Type B pancreatic cell (in vitro differentiated cells): ENCODE measurements at places on chromosomes 13 and 19. TPM values are rescaled to one million over a fixed set of nuclear protein-coding genes. Genes with fewer than 3 reads are reported as not detected.

RNF225 gene
- 1.0 and 4.0 TPM in 2 replicates for total RNA-seq

DNA sequence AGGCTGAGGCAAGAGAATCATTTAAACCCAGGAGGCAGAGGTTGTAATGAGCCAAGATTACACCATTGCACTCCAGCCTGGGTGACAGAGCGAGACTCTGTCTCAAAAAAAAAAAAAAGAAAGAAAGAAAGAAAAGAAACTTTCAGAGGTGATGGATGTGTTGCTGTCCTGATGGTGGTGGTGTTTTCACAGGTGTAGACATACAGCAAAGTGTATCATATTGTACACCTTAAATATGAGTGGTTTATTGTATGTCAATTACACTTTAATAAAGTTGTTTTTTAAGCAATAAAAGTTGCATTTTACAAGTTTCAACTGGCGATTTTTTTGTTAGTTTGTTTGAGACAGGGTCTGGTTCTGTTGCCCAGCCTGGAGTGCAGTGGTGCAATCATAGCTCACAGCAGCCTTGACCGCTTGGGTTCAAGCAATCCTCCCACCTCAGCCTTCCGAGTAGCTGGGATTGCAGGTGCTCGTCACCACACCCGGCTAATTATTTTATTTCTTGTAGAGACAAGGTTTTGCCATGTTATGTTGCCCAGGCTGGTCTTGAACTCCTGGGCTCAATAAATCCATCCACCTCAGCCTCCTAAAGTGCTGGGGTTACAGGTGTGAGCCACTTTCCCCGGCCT lies 13.5 kb upstream of the INSR start:
- no peak for DNase-seq
- no peaks in the 10 kb centered on the region for H3K4me1 ChIP-seq
- no peak overlapping the region for H3K4me3 ChIP-seq
- H3K27ac ChIP-seq, result no peak overlapping the region
- no peaks in the 10 kb centered on the region for H3K27me3 ChIP-seq
- H3K36me3 ChIP-seq, result no peaks in the 10 kb centered on the region

NAPA gene
- total RNA-seq, result 63.0 and 80.6 TPM in 2 replicates

GRCh38 chr19:16771618-16772017 lies 52.0 kb downstream of the NWD1 start:
- peak; percentile 81 for DNase-seq
- no peak overlapping the region for H3K27ac ChIP-seq
- H3K27me3 ChIP-seq, result peaks cover 23% of the 10 kb centered on the region
- no peaks in the 10 kb centered on the region for H3K36me3 ChIP-seq
- H3K4me1 ChIP-seq, result no peaks in the 10 kb centered on the region
- no peak overlapping the region for H3K4me3 ChIP-seq

DNA sequence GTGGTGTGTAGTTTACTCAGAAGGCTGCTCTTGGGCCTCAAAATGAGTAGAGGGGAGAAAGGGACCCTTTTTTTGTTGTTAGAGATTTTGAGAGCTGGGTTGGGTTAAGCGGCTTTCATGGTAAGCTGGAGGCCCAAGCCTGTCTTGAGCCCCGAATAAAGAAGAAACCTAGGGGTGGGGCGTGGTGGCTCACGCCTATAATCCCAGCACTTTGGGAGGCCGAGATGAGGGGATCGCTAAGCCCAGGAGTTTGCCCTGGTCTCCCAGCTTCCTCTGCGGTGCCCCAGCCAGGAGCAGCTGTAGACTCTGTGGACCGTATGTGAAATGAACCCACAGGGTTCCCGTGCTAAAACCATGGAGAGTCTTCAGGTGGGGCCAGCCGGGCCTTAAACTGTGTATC lies 56.1 kb downstream of the KDM4B start:
- H3K4me3 ChIP-seq, result no peak overlapping the region
- no peaks in the 10 kb centered on the region for H3K36me3 ChIP-seq
- H3K4me1 ChIP-seq, result peaks cover 4% of the 10 kb centered on the region
- no peak overlapping the region for H3K27ac ChIP-seq

ATP8B3 gene
- total RNA-seq, result 0.48 and 1.5 TPM in 2 replicates

GRCh38 chr19:1067341-1067957 lies 482 bp downstream of the ARHGAP45 start:
- no peak for DNase-seq
- peaks cover 53% of the 10 kb centered on the region for H3K27me3 ChIP-seq
- peak overlapping the region; percentile 59 for H3K4me3 ChIP-seq
- peaks cover 5% of the 10 kb centered on the region for H3K4me1 ChIP-seq

DMRTC2 gene
- not detected in 2 replicates for total RNA-seq

GRCh38 chr19:47056411-47056810 lies 8.0 kb upstream of the TMEM160 start:
- H3K36me3 ChIP-seq, result no peaks in the 10 kb centered on the region
- H3K4me3 ChIP-seq, result no peak overlapping the region
- H3K27me3 ChIP-seq, result peaks cover 14% of the 10 kb centered on the region
- peaks cover 13% of the 10 kb centered on the region for H3K4me1 ChIP-seq
- no peak for DNase-seq

DNA sequence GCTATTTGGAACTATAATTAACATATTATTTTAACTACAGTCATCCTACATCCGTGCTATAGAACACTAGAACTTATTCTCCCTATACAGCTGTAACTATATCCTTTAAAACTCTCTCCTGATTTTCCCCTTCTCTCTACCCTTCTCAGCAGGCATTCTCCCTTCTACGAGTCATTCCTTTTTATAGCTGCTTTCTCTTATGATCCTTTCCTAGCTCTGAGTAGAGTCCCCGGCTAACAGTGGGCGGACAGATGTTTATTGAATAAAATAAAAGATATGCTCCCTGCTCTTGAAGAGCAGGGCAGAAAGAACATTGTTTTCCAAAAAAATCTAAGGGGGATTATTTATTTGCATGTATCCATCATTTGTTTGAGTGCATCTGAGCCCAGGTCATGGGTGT lies 246.5 kb upstream of the TMTC4 start:
- H3K27me3 ChIP-seq, result no peaks in the 10 kb centered on the region
- H3K4me3 ChIP-seq, result no peak overlapping the region
- no peaks in the 10 kb centered on the region for H3K36me3 ChIP-seq

DNA sequence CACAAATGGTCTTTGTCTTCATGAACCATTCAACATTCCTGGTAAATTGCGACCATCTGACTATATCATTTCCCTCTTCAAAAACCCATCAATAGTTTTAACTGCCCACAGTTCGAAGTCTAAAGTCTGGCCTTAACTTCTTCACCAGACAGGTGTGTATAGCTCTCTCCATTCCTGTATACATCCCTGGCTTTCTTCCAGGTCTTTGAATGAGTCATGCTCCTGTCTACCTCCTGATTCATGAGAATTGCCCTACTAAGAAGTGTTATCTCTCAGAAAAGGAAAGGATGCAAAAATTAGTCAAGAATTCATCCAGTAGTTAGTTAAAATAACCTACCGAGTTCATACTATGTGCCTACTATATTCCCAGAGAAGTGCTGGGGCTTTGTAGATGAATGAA lies 225.0 kb downstream of the TBC1D4 start:
- H3K27me3 ChIP-seq, result peaks cover 3% of the 10 kb centered on the region
- no peaks in the 10 kb centered on the region for H3K36me3 ChIP-seq
- no peak overlapping the region for H3K27ac ChIP-seq
- no peak overlapping the region for H3K4me3 ChIP-seq
- DNase-seq, result no peak

DNA sequence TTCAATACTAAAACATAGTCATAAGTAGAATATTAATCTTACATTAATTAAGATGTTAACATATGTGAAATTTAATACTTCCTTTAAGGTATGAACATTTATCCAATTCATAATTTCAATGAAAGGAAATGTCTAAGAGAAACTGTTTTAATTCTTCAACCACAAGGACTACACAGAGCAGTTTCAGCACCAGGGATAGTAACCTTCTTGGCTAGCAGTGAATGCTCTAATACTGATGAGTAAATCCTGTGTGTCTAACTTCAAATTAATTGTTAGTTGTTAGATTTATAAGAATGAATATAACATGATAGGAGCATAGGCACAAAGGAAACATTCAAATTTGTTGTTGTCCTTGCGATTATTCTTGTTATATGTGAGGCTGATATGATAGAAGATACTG lies 15.6 kb upstream of the NBEA start:
- H3K36me3 ChIP-seq, result no peaks in the 10 kb centered on the region
- no peak for DNase-seq
- H3K4me3 ChIP-seq, result no peak overlapping the region
- no peaks in the 10 kb centered on the region for H3K4me1 ChIP-seq
- H3K27me3 ChIP-seq, result peaks cover 12% of the 10 kb centered on the region
- H3K27ac ChIP-seq, result no peak overlapping the region

TEX30 gene
- 10.9 and 14.5 TPM in 2 replicates for total RNA-seq

POU2F2 gene
- 0.57 and 1.7 TPM in 2 replicates for total RNA-seq

DNA sequence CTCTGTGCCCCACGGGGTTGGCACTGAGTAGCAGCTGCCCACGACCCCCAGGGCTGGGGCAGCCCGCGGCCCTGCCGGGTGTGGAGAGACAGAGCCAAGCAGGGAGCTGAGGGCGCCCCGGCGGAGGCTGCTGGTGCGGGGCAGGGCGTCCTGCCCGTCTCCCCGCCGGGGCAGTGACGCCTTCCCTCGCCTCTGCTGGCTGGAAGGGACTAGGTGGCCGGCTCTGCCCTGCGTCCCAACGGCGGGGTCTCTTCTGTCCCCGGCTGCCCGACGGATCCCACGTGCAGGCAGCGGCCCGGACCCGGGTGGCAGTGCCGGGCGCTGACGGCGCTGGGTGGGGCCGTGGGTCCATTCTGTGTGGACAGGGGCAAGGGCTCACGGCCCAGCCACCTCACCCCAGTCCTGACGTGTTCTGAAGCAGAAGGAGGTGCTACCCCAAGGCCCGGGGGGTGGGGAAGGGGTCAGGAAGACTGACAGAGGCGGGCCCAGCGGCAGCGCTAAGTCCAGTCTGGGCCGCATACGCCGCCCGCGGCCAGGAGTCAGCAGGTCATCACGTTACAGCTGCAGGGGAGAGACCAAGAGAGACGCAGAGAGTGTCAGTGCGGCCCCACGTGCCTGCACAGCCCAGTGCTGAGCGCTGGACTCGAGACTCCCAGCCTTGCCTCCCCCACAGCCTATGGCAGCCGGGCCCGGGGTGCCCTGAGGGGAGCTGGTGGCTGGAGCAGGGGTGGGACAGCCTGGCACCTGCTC lies 15.1 kb upstream of the PLPP2 start:
- no peak overlapping the region for H3K4me3 ChIP-seq
- no peaks in the 10 kb centered on the region for H3K4me1 ChIP-seq
- H3K27ac ChIP-seq, result no peak overlapping the region
- H3K36me3 ChIP-seq, result peaks cover 7% of the 10 kb centered on the region

DNA sequence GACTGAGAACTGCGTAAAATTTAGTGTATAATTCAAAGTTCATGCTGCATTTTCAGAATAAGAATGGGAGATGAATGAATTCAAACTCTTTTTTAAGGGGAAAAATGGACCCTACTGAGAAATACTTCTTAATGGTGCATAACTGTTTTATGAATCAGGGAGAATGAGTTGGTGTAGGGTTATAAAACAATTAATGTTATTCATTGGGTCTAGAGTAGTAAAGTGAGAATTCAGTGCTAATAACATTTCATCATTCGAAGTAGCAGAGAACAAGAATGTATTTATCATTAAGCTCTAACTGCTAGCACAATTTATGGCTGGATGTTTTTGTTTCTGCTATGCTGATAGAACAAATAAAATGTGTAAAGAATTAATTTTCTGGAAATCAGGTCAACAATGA lies 310.2 kb downstream of the SLITRK5 start:
- no peaks in the 10 kb centered on the region for H3K4me1 ChIP-seq
- H3K4me3 ChIP-seq, result no peak overlapping the region
- no peaks in the 10 kb centered on the region for H3K27me3 ChIP-seq
- H3K36me3 ChIP-seq, result no peaks in the 10 kb centered on the region
- DNase-seq, result no peak
- no peak overlapping the region for H3K27ac ChIP-seq

- peaks cover 7% of the 10 kb centered on the region for H3K4me1 ChIP-seq
- peak overlapping the region; percentile 95 for H3K4me3 ChIP-seq
- H3K27ac ChIP-seq, result peak overlapping the region; percentile 73
- DNase-seq, result no peak
- H3K27me3 ChIP-seq, result peaks cover 59% of the 10 kb centered on the region
- H3K36me3 ChIP-seq, result no peaks in the 10 kb centered on the region
Observed at GRCh38 chr13:28719227-28720055, 671 bp upstream of the SLC46A3 start.

DNA sequence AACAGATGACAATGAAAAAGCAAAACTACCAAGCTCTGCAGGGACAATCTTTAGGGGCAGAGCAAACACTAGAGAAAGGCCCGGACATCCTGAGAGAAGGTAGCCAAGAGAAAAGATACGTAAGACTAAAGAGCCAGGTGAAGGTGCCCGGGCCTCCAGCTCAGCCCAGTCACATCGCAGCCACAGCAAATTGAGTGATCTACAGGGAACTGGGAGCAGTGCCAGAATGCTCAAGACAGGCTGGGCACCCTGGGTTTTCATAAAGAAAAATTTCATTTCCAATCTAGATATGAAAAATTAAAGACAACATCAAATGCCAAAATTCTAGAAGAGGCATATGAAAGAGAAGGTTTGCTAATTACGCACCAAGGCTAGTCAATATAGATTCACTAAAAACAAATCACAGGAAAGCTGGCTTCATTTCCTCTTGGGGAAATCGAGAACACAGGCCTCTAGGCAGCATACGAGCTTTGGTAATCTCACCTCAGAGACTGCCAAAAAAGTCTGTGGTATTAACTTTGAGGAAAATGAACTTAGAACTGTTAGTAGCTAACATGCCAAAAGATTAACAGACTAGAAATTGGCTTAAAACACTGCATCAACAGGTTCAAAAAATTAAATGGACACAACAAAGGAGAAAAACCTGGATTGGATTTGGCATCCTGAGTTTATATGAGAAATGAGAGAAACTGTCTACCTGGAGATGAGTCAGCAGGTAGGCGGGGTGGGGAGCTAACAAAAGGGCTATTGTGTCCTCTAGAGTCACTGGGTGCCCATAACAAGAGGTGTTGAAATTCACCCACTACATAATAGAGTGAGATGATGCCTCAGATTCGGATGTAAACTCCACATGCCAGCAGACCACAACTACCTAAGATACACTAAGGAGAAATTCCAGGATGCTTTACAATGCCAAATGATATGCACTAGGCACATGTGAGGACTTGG lies 6.6 kb downstream of the ANKRD10 start:
- H3K4me1 ChIP-seq, result peaks cover 63% of the 10 kb centered on the region
- peaks cover 39% of the 10 kb centered on the region for H3K36me3 ChIP-seq
- H3K27me3 ChIP-seq, result no peaks in the 10 kb centered on the region
- H3K4me3 ChIP-seq, result peak overlapping the region; percentile 14
- peak overlapping the region; percentile 71 for H3K27ac ChIP-seq
